ENCODE measurements at places on chromosomes 16 and 17.

- DNase-seq: no peak
These were observed 59.1 kb downstream of the WSB1 start for GRCh38 chr17:27353033-27353460.

- no peak for DNase-seq
These were observed 40.3 kb upstream of the MED13 start for GRCh38 chr17:62105357-62105756.

DNA sequence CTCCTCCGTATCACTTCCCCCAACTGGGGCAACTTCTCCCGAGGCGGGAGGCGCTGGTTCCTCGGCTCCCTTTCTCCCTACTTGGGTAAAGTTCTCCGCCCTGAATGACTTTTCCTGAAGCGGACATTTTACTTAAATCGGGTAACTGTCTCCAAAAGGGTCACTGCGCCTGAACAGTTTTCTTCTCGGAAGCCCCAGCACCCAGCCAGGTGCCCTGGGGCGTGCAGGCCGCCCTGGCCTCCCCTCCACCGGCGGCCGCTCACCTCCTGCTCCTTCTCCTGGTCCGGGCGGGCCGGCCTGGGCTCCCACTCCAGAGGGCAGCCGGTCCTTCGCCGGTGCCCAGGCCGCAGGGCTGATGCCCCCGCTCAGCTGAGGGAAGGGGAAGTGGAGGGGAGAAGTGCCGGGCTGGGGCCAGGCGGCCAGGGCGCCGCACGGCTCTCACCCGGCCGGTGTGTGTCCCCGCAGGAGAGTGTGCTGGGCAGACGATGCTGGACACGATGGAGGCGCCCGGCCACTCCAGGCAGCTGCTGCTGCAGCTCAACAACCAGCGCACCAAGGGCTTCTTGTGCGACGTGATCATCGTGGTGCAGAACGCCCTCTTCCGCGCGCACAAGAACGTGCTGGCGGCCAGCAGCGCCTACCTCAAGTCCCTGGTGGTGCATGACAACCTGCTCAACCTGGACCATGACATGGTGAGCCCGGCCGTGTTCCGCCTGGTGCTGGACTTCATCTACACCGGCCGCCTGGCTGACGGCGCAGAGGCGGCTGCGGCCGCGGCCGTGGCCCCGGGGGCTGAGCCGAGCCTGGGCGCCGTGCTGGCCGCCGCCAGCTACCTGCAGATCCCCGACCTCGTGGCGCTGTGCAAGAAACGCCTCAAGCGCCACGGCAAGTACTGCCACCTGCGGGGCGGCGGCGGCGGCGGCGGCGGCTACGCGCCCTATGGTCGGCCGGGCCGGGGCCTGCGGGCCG, 1.6 kb downstream of the HIC1 start:
- no peak for DNase-seq

DNA sequence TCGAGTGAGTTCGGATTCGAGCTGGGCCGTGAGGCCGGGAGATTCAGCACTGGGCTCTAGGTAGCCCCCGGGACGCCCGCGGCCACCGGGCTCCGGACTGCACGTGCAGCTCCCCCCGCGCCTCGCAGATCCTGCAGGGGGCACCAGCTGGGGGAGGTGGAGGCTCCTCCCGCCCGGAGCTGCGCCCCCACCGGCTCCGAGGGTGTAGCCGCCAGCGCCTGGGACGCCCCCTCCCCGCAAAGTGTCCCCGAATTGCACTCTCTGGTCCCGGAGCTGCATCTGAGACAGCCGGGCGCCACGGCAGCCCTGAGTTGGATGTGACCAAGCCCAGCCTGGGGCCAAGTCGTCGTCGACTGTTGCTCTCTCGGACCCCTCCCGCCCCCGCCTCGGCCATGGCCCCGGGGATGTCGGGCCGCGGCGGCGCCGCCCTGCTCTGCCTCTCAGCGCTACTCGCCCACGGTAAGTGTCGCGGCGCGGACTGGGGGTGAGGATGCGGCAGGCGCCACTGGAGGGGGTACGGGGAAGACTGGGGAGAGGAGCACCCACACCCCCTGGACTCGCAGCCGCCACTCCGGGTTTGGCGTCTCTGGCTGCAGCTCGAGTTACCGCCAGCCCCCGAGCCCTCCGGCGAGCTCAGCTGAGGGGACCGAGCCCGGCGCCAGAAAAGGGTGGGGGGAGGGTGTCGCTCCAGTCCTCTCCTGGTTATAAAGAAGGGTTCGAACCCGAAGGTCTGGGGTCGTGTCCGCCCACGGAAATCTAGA, 1.5 kb downstream of the TMEM132E start:
- DNase-seq: no peak

- DNase-seq: no peak
These were observed 11.2 kb downstream of the PIEZO1 start for GRCh38 chr16:88773812-88774291.

DNA sequence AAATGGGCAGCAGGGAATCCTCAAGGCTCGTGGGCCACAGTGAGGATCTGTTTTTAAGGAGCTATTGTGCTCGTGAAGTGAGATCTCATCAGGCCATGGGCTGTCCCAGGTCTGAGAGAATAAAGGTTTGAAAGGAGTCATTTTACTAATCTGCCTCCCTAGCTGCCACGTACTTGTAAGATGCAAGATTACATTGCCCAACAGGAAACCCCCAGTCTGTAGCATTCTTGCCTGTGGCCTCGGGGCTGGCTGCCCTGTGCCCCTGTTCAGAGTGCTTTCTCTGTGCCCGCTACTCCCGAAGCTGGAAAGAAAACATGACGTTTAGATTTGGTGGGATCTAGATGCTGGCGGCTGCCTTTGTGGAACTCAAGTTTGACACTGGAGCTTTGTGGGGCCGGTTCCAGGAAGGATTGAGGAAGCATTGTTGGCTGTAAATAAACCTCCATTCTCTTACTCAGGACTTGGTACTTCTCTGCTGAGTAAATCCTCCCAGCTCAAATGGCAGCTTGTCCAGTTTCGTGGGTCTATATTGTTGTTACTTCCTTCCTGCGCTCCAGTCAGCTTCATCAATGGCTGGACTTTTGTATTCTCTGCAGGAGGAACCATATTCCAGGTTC, 21.2 kb downstream of the SAP30BP start:
- DNase-seq: no peak

GRCh38 chr17:8608001-8608400, 22.5 kb downstream of the MYH10 start:
- DNase-seq: no peak

DNA sequence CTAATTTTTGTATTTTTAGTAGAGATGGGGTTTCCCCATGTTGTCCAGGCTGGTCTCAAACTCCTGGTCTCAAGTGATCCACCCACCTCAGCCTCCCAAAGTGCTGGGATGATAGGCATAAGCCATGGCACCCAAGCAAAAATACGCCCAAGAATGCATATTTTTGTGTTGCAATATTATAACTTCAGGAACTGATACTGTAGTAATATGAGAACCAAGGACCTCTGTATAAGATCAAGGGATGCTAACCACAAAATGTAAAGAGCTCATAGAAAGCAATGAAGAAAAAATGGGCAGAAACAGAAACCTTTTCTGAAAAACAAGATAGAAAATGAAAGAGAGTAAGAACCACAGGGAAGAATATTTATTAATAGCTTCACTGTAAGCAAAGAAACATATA, 183.6 kb upstream of the RPL38 start:
- DNase-seq: no peak

DNA sequence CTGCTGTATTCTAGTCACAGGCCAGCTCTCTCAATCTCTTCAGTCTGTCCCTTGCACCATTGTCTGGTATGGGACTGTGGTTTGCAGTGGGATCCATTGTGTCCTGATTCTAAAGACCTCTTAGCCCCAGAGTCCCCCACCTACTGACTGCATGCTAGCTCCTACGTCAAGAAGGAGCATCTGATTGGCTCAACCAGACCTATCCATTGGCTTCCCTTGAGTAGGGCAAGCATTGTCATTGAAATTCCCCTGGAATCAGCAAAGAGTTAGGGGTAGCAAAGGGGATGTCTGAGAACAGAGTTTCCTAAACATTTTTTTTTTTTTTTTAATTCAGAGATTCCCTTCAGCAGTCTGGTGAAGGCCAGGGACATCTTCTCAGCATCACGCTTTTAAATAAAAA, 175.3 kb upstream of the MPHOSPH6 start:
- DNase-seq: no peak

DNA sequence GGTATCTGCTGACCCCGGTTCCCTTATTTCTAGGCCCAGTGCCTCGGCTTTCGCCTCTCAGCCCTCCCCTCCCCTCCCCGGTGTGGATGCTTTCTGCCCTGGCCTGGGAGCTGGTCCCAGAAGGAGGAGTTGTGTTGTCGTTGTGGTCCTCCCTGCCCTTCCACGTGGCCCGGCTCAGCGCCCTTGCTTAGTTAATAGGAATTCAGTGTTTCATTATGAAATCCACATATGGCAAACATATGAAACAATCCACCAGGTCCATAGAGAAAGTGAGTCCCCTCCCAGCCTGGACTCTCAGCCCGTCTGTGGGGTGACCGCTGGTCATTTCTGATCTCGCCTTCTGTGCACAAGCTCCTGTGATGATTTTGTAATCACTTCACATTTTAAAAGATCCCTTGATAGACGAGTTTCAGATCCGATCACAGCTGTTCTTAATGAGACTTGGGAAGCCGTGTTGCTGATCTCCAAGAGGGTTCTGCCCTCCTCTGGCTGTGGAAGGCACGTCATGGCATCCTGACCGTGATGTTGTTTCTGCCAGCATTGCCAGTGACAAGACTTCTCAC, 112.1 kb downstream of the BANP start:
- DNase-seq: peak; percentile 2

DNA sequence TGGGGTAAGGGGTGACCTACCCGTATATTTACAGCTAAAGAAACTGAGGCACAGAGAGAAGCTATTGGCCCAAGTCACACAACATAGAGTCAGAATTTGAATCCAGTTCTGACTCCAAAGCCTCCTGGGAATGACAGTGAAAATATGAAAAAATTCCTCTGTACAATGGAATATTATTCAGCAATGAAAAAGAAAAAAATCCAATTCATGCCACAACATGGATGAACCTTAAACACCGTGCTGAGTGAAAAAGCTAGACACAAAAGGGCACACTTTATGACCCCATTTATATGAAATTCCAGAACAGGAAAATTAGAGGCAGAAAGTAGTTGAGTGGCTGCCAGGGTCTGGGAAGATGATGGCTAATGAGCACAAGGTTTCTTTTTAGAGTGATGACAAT, 75.4 kb downstream of the LITAF start:
- DNase-seq: no peak

GRCh38 chr16:23025692-23026307, 123.5 kb downstream of the USP31 start:
- DNase-seq: no peak

DNA sequence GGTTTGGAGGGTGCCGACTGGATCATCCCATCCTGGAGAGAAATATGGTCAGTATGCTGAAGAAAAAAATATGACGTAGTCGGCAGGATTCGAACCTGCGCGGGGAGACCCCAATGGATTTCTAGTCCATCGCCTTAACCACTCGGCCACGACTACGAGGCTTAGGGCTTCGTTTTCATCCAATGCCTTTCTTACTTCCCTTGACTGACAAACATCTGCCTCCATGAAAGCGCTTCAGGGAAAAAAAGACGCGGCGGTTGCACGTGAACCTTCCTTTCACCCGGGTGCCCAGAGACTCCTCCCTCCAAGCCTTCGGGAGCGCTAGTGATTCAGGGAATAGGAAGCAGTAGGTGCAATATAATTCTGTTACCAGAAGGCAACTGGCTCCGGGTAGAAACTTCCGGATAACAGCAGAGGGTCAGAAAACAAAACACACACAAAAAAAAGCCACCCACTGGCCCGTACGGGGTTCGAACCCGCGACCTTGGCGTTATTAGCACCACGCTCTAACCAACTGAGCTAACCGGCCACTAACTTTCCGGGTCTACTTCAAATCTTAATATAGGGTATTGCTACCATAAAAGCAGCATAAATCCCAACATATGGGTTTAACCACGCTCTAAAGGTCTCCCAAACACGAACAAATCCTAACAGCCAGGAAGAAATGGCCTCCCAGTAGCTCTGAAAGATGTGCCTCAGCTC, 16.3 kb upstream of the AURKB start:
- peak; percentile 66 for DNase-seq

DNA sequence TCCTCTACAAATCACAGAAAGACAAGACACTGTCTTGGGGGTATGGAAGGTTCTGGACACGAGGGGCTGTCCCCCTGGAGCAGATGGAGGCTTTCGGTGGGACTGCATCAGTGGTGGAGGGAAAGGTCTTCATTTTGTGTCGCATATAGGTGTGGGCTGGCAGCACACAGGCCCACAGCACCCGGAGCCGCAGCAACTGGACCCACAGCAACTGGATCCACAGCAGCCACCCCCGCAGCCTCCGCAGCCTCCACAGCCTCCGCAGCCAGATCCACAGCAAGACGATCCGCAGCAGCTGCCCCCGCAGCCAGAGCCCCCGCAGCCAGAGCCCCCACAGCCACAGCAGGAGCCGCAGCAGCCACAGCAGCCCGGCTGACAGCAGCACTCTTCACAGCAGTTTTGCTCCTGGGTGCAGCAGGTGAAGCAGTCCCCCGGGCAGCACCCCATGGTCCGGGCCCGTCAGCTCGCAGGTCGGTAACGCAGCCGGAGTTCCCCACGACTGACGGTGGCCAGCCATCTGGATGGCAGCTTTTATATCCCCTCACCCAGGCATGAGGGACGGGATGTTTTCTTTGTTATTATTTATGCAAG, at the start of gene KRTAP17-1:
TSS of gene KRTAP17-1 (minus strand) at position 507 of the 591 bp plus-strand sequence. CDS start at position 447, 60 bp downstream.
- DNase-seq: no peak

DNA sequence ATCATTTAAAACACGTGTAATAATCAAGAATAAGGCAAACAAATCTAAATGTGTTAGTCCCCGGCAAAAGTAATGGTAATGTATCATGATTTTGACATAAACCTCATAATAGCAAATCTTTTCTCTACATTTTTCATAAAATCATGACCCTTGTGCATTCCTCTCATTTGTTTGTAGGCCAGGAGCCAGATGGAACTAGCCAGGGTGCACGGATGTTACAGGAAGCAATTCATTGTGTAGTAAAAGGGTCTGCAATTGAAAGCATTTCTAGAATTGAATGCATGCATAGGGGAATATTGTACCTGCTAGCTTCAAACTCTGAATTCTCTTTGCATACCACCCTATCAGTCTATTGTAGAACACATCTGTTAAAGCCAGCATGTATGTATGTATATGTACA, 66.6 kb downstream of the CNTNAP4 start:
- no peak for DNase-seq

DNA sequence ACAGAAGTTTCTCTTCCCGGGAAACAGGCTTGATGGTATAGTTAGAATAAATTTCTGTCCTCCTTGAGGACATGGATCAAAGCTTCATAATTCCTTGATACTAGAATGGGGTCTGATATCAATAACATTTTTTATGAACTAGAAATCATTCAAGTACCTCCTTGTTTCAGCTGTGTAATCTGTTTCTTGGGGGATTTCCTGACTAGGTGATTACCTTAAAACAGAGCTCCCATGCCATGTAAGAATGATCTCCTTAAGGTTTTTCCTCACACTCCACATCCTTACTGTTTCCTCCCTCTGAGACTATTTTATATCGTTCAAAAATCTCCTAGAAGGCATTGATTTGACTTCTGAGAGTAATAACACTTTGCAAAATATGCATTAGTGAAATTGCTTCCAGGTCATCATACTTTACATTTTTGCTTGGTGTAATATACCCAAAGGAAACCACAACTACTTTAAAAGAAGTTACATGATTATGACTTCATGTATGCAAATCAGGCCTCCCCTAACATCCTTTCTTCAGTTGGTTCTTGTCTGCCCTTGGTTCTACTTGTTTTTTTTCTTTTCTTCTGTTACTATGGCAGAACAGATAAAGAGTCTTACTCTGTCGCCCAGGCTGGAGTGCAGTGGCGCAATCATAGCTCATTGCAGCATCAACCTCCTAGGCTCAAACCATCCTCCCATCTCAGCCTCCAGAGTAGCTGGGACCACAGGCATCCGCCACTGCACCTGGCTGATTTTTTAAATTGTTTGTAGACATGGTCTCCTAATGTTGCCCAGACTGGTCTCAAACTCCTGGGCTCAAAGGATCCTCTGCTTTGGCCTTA, 388.8 kb downstream of the ZFHX3 start:
- DNase-seq: no peak

GRCh38 chr17:46811978-46812583, 6.4 kb downstream of the WNT3 start:
- peak; percentile 37 for DNase-seq
